ENCODE measurements at places on chromosomes 3 and 15.
A peak's percentile ranks its signal among the peaks of the same experiment; 100 is the strongest.

- DNase-seq: no peak
Observed at GRCh38 chr3:129295286-129295685, 16.6 kb downstream of the HMCES start.

DNA sequence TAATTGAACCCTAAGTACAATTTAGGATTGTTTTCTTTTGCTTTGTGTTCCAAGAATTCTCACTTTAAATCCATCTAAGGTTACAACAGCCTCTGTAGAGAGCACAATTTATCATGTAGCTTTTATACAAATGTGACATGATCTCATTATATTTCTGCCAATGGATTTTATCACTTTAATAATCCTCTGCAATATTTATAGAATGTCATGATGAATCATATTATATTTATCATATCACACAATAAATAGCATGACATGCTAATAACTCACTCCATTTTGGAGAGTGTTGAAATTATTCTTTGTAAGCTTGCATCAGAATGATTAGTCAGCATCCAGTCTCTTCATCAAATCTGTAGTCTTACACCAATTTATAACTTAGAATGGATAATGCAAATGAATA, 280.6 kb upstream of the ZNF717 start:
- DNase-seq: peak; percentile 10

- DNase-seq: no peak
Observed at GRCh38 chr3:45911511-45912226, 25.3 kb downstream of the CCR9 start.

DNA sequence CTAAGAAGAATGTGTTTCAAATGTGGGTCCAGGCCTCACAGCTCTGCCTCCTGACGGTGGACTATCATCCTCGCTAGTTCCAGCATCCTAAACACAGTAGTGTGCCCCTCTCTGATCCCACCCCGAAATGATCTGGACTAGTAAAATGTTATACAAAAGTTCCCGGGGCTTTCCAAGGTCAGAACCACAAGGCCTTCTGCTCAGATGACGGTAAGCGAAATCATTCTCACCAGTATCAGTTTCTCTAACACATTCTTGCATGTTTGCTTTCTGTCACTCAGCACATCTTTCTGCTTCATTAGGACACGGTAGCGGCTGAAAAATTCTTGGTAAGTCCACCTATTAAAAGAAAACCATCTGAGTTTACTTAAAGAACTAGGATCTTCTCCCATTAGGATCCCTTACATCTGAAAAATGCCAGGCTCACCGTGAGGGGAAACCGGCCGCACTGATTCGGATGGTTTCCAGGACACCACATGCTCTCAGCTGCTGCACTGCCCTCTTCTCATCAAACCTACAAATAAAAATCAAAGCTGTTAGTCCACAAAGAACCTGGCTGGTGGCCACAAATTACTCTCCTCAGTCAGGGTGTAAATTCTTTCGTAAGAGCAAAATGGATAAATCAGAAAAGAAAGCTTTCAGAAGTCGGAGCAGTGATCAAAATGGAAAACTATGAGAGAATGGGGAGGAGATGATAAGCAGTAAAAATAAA, 83.9 kb upstream of the MYO5C start:
- no peak for DNase-seq

- DNase-seq: no peak
Observed at GRCh38 chr3:28151608-28152228, 89.7 kb upstream of the CMC1 start.

GRCh38 chr15:48603123-48603500, 42.4 kb downstream of the FBN1 start:
- no peak for DNase-seq

DNA sequence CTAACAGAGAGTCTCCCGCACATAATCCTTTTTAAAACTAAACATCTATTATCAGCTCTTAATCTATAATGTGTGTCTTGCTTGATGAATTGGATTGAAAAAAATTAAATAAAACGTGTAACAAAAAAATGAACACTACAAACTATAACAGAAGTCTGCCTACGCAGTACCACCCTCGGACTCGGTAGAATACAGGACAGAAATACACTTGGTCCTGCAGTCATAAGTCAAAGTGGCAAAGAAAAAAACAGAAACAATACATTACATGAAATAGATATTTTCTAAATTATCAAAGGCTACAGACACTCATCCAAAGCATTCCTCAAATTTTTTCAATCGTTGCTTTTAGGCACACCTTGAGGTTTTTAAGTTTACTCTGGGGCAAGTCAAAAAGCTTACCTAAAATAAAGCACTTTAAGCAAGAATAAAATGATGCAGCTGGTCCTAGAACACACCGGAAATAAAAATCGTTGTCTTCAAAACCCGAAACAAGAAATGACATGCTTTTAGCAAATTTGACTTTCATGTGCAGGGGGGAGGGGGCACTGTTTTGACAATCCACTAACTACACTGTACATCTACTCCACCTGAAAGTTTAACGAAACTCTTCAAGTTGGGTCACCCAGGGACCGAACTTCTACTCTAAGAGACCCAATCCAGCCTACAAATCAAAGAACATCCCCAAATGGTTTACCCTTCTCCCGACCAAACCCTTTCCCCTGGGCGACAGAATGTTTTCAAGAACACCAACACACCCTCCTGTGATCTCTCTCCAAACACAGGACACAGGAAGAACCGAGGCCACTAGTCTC, 1.3 kb downstream of the ADAM10 start:
- no peak for DNase-seq

- DNase-seq: no peak
Observed at GRCh38 chr3:5188419-5189221, 1.1 kb downstream of the EDEM1 start.

DNA sequence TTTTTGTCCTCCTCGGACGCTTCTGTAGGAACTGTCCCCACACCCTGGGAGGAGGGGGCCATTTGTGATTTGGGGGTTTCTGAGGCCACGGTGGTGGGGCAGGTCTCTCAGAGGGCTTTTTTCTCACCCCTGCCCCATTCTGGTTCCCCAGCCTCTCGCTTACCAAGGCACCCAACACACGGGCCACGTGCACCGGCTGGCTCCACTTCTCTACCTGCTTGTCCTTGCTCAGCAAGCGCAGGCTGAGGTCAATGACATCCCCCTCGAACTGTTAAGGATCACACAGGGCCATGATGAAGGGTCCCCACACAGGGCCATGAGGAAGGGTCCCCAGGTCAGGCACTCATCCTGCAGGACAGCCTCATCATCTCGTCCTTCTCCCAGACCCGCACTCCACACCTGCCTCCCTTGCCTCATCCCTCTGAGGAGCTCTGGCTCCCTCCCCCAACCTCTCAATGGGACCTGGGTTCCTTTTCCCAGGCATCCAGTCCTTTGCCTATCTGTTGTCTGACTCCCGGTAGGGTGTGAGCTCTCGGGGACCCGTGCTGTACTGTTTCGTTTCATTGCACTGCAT, 10.6 kb downstream of the EPB42 start:
- no peak for DNase-seq

DNA sequence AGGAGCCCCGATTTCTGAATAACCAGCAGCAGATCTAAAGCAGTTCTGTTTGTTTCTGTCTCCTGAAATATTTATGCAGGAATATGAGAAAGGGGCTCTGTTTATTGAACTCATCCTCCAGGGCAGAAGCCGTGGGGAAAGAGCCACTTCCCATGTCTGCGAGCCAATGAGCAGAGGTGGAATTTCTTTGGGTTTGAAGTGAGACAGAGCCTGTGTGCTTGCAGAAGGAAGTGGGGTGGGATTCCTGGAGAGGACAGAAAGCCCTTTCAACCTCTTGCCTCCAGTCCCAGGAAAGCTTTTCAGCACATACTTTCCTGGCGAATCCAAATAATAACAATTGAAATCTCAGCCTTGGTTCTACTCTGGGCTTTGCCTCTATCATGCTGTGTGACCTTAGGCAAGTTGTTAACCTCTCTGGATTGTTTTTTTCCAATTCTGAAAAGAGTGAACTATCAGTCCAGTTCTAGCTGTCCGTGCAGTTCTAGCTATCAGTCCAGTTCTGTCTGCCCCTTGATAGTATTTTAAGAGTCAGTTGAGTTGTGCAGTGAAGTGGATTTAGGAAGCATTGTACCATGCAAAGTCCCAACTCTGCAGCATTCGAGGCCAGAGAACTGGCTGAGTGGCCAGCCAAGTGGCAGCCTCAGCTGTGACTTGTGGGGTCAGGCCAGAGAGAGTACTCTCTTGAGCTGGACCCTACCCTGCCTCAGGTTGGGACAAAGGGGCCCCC, 15.9 kb downstream of the CORO2B start:
- DNase-seq: no peak

- DNase-seq: no peak
Observed at GRCh38 chr3:194293546-194294198, 57.5 kb downstream of the CPN2 start.

GRCh38 chr15:63556246-63556645, 40.9 kb upstream of the FBXL22 start:
- no peak for DNase-seq

DNA sequence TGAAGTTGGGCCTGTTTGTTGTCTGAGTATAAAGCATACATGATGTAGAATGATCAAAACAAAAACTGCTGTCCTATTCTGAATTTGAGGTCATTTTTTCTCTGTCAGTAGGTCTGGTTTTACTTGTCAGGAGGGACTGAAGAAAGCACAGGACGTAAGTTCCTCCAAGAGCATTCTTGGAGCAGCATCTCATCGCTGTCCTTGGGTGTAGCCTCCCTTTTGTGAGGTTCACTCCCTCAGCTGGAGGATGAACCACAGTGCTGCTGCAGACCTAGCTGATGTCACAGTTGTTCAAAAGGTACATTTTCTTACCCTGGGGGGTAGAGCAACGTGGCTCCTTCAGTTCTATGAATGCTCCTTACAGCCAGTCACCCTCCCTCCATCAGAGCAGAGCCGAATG, 490.0 kb upstream of the TBL1XR1 start:
- DNase-seq: no peak

- DNase-seq: no peak
Observed at GRCh38 chr3:181300033-181300432, 310.5 kb upstream of the DNAJC19 start.

GRCh38 chr15:68441045-68441743, 9.2 kb upstream of the ITGA11 start:
- no peak for DNase-seq

DNA sequence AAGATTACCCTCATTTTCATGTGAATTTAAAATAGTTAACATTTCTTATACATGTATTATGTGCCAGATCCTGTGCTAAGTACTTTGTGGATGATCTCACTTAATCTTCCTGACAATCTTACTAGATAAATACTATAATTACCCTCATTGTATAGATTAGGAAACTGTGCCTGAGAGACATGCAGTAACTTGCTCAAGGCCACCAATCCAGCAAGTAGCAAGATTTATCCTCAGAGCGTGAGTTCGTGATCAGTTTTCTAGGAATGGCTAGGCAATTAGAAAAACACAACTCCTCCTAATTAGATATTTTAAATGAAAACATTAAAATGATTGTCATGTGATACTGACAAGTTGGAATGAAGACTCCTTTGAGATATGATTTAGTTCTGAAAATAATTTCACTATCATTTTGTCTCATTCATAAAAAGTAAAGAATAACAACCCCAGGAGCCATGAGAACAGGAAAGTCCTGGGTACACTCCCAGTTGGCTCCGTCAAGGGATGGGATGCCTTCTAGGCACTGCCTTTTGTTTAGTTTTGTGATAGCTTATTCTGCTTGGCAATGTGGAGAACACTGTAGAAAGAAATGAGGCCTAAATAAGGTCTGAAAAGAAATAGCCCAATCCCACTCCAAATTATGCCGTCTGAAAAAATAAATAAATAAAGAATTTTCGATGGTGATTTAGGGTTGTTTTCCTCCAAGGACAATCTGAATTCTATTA, 61.3 kb downstream of the FBN1 start:
- no peak for DNase-seq

- no peak for DNase-seq
Observed at GRCh38 chr15:23734862-23735261, 47.8 kb upstream of the NDN start.

- no peak for DNase-seq
Observed at GRCh38 chr15:28888900-28889299, 3.1 kb downstream of the APBA2 start.

DNA sequence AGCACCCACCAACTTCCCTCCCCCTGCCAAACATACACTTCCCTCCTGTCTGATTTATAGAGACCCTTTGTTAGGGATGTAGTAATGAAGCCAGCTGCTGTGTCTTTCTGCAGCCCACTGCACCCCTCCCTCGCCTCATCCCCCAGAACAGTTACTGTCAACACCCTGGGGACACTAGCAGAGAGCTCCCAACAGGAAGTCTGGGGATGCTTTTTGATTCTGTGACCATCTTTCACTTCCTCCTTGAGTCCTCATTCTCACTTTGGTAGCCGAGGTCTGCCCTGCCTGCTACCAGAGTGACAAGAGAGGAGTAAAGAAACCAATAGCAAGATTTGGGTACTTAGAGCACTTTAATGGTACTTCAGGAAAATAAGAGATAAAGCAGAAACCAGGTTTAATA, 201.6 kb downstream of the SATB1 start:
- DNase-seq: no peak

- no peak for DNase-seq
Observed at GRCh38 chr15:70023064-70023768, 74.5 kb downstream of the TLE3 start.

DNA sequence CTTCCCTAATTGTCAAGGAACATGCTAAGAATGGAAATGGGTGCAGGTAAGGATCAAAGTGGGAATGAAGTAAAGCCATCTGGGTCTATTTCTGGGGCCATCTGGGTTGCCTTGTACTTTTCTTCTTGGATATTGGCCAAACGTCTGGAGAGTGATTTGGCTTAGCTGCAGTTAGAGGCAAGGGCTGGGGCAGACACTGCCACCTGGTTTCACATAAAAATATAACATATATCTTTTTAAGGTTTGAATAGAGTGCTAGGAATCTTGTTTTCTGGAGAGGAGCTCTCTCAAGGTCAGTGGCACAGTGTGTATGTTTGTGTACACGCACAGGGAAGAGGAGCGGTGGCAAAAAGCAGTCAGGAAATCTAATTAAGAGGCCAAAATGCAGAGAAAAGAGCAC, 24.7 kb upstream of the EOMES start:
- no peak for DNase-seq

DNA sequence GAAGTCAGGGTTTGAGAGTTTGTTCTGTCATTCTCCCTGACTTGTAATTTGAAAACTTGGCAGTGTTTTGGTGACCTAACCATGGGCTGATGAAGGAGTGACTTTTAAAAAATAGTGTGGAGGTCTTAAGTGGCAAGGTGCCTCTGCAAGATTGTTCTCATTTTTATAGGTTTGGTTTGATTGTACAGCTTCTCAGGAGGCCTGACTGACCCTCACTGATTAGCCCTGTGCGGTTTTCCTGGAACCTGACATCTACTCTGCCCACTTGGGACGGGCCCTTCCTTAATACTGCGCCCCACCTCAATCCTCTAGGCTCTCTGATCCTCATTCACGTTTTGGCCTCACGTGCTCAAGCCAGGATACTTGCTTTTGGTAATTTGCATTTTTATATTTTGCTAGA, 2.8 kb downstream of the UBE2E1 start:
- no peak for DNase-seq

- DNase-seq: no peak
Observed at GRCh38 chr3:86481031-86481430, 509.9 kb downstream of the VGLL3 start.
